ENCODE measurements at places on chromosomes 2 and 18. TPM values are rescaled to one million over a fixed set of nuclear protein-coding genes. Genes with fewer than 3 reads are reported as not detected.

The AKAIN1 gene
- total RNA-seq, result not detected

The MYO1B gene
- 56.1 TPM for total RNA-seq

The DQX1 gene
- total RNA-seq, result 0.06 TPM

The IL18RAP gene
- not detected for total RNA-seq

The SMCHD1 gene
- total RNA-seq, result 16.8 TPM

The PLCD4 gene
- 0.71 TPM for total RNA-seq

The LHCGR gene
- not detected for total RNA-seq

The CABLES1 gene
- 14.0 TPM for total RNA-seq

The CFC1 gene
- not detected for total RNA-seq

The MFSD2B gene
- 0.36 TPM for total RNA-seq

The LRRTM4 gene
- total RNA-seq, result not detected

The ANKRD23 gene
- 1.8 TPM for total RNA-seq

The FAM237A gene
- total RNA-seq, result not detected

The FIGLA gene
- not detected for total RNA-seq

All from A549 treated with RU486 at 1 μM for 4 hours (cell line).